Cerebellum (tissue), 4 donors: ENCODE measurements at places on chromosomes 4 and X.
A peak's percentile ranks its signal among the peaks of the same experiment; 100 is the strongest.

- no peak for DNase-seq
Observed at GRCh38 chr4:3829956-3830773, 64.0 kb downstream of the ADRA2C start.

DNA sequence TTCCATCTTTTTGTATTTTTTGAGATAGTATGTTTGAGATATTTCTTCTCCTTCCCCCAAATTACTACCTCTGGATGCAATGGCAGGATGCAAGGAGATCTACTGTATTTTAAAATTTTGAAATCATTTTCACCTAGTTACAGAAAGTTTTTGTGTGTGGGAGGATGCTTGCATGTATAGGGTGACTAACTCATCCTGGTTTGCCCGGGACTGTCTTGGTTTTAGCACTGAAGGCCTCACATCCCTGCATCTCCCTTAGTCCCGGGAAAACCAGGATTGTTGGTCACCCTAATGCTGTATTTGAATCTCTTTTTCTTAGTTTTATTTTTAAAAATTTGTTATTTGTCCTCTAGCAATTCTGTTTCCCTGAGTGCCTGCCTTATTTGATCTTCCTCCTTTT is 12.1 kb downstream of the SUPT20HL2 start:
- DNase-seq = no peak

DNA sequence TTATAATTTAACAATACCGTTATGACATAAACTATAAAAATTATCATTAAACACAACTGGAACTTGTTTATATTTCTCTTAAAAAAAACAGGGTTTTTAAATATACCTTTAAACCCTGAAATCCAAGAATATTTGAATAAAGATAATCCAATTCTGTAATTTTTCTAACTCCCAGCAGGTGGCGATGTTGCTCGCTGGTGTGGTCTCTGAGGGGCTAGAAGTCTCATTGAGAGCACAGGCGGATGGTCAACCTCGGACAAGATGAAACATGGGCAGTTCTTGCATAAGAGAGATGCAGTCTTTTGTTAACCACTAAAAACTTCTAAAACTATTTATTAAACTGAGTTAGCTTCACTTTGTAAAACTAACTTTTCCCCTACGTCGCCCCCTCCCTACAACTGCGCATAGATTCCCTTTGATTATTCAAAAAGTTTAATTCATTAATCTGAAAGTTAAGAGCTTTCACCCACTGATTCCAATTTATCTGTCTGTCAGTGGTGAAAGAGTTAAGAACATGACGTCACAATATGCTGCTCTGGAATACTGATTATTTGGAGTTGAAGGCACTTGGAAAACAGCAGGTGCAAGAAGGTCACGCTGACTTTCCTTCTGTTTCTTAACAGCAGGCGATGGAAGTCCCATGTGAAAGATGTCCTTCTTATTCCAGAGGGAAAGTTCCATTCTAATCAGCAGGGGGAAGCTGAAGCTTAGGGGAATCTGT is 29.5 kb downstream of the DMP1 start:
- DNase-seq = peak; percentile 71

- DNase-seq = no peak
Observed at GRCh38 chr4:136643416-136643815, 888.9 kb downstream of the PCDH18 start.
